DMS 273 treated with DMSO at 0.1 percent for 48 hours (cell line): ENCODE measurements at places on chromosomes 3 and 15.
A peak's percentile ranks its signal among the peaks of the same experiment; 100 is the strongest.

GRCh38 chr3:46098319-46098761 is 71.1 kb upstream of the XCR1 start:
- DNase-seq: no peak

DNA sequence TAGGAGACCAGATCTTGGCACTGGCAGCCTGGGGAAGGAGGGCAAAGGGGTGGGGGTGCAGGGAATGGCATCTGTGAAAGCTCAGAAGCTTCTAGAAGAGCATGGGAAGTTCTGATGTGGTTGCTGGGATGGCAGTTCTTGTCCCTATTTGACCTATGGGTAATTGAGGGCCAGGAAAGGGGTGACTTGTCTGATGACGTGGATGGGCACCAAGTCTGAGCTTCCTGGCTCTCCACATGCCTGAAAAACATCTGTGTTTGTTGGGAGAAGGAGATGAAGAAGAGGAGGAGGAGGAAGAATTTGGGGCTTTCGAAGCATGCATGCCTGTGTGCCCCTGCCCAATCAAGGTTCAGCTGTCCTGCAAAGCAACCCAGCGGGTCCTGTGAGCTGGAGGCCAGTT is 158.8 kb downstream of the SMAD6 start:
- DNase-seq: no peak

DNA sequence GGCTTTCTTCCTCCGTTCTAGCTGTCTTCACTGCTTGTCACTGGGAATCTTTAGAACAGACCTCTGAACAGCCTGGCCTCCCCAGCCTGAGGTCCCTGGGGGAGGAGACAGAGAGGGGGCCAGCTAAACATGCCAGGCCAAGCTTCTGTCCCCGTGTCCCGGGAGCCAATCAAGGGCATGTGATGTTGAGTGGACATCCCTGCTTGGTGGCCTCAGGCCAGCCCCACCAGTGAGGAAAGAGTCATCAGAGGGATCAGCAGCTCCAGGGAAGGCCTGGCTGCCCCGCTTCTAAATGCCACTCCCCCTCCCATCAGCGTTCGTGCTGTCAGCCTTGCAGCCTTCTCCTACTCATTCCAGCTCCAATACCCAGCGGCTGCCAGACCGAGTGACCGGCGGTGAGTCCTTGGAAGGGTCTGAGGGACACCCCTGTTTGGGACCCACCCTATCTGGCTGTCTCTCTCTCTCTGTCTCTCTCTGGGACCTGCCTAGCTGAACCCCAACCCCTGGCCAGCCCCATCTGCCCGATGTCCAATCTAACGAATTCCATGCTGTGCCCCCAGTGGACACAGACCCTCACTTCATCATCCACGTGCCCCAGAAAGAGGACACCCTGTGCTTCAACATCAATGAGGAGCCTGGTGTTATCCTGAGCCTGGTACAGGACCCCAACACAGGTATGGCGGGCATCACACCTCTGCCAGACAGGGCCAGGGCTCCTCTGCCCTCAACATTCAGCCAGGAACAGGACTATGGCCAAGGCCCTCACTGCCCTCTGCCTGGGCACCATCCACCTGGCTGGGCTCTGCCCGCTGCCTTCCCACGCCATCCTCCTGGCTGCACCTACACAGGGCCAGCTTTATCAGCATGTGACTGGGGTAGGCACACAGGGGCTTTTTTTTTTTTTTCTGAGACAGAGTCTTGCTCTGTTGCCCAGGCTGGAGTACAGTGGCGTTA is 6.6 kb upstream of the ITIH3 start:
- DNase-seq: no peak

GRCh38 chr3:66227915-66228314 is 7.1 kb downstream of the SLC25A26 start:
- no peak for DNase-seq

DNA sequence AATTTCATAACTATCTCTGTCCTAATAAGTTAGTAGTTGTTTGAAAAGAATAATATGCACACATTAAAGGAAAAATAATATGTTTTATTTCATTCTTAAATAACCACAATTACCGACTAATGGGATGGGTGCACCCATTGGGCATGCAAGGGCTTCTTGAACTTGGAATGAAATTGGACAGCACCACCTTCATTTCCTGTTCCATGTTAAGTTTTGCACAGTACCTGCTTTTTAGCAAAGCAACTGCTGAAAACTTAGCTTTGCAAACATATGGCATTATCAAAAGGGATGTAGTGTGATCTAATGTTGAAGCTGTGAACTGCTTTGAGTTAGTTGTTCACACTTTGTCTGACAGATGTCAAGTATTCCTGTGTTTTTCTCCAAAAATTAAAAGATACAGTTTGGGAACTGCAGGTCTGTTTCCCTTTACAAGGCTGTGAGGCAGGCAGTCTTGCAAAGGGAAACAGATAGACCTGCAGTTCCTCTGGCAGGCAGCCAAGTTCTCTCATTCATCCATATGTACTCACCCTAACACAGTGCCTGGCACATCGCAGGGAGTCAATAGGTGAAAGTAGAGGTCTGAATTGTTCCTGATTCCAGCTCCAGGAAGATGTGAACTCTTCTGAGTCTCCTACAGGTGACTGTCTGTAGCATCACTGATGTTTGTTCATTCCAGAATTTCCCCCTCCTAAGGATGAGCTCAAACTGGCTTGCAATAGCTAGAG is 64.3 kb upstream of the GOLGA8B start:
- DNase-seq: peak; percentile 0

GRCh38 chr3:183220828-183221227 is 32.2 kb upstream of the B3GNT5 start:
- no peak for DNase-seq

DNA sequence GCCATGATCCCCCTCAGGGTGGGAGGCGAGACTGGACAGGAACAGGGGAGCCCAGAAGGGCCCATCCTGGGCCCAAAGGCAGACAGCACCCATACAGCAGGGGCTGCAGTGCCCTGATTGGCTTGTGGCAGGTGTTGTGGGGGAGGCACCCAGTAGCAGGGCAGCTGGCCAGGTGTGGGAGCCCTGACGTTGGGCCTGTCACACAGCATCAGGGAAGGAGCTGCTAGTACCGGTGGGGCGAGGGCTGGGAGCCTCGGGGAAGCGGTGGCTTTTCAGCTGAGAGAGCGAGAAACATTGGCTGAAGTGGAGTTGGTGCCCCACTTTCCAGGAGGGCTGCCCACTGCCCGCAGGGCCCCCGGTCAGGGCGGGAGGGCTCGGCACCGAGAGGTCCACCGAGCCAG is 19.7 kb upstream of the CYP11A1 start:
- DNase-seq: no peak
